ENCODE measurements at places on chromosomes 2 and 18.

DNA sequence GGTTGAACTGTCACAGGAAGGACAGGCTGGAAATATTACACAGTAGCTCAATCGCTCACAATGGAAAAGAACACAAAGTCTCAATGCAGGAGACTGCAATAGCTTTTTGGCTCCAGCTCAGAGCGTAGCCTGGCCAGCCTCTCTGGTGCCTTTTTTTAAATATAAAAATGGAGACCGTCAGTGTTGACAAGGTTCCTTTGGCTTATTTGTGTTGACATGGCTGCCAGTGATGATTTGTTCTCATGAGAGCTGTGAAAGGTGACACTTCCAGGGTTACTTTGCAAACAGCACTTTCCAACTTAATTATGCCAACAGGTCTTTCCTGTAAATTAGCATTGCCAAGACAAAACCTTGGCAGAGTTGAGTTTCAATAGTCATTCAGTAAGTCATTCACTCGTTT, 70.8 kb downstream of the KCNE4 start:
- no peak for DNase-seq

- no peak for DNase-seq
Measured at GRCh38 chr2:161357097-161357496, 48.9 kb downstream of the PSMD14 start.

- no peak for DNase-seq
Measured at GRCh38 chr2:62055724-62056336, 140.1 kb upstream of the B3GNT2 start.

DNA sequence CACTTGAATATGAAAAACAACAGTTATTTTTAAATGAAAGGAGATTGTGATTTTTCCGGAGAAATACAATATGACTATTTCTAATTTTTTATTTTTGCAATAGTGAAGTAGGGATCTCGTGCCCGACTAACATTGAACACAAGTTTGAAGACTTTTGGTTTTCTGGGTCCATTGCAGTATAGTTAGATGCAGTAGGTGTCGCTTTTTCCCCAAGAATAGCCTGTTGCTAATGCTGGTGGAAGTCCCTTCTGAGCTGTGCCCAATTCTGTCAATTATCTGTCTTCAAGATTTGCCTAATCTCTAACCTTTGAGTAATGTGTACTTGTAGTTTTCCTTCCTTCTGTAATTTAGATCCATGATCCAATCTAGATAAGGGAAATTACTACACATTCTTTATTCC, 36.5 kb downstream of the SEMA4F start:
- no peak for DNase-seq

DNA sequence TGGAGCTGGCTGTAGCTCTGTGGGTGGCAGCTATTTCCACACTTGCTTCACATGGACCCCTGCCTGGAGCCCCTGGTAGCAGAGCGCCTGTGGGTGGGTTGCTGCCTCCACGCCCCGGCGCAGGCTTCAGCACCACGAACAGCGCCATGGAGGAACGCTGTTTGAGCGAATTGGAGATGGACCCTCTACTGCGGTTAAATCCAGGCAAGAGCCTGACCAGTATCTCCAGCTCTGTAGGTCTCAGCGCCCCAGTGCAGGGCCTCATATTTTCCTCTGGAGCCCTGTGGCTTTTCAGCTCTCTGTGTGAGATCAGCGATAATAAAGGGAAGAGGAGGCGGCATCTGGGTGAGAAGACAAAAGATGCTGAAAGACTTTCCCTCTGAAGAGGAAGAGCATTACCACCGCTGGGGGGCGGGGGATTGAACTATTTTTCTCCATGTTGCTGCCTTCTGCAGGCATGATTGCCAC, 12.0 kb downstream of the ONECUT2 start:
- no peak for DNase-seq

GRCh38 chr2:55616551-55617174, 759 bp downstream of the PPP4R3B start:
- DNase-seq = no peak

- DNase-seq = no peak
Measured at GRCh38 chr2:138948070-138948539, 167.9 kb upstream of the NXPH2 start.

DNA sequence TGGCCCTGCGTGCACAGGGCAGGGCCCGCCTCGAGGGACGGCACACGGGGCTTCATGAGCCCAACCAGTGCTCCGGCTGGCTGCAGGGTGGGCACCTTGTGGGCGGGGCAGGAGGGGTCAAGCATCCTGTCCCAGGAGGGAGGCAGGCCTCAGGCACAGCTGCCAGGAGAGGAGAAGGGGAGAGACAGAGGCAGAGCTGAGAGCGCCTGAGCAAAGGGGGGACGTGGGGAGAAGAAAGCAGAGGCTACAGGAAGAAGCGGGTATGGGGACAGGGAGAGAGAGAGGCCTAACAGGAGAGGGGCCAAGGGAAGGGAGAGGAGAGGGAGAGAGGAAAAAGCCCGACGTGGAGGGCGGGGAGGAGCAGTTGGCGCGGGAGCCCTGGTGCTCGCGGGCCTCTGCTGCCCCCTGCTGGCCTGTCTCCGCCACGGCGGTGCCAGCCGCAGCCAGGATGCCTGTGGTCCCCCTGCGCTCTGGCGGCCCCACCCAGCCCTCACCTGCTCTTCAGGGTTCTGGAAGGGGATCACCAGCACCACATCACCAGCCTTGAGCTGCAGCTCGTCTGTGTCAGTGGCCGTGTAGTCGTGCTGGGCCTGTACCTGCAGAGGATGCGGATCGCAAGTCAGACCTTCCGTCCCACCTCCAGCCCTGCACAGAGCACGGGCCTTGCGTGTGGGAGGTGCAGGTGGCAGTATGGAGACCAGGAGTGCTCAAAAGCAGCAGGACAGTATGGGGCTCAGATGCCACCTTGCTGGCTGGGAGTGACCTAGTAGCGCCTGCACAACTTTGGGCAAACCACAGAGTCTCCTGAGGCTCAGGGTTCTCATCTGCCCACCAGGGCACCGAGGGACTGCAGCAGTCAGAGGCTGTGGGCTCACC, 56.8 kb downstream of the BIN1 start:
- peak; percentile 41 for DNase-seq

GRCh38 chr2:22282220-22282619, 1102.8 kb upstream of the KLHL29 start:
- DNase-seq = no peak

GRCh38 chr2:111952871-111953452, 54.6 kb downstream of the MERTK start:
- DNase-seq = no peak

DNA sequence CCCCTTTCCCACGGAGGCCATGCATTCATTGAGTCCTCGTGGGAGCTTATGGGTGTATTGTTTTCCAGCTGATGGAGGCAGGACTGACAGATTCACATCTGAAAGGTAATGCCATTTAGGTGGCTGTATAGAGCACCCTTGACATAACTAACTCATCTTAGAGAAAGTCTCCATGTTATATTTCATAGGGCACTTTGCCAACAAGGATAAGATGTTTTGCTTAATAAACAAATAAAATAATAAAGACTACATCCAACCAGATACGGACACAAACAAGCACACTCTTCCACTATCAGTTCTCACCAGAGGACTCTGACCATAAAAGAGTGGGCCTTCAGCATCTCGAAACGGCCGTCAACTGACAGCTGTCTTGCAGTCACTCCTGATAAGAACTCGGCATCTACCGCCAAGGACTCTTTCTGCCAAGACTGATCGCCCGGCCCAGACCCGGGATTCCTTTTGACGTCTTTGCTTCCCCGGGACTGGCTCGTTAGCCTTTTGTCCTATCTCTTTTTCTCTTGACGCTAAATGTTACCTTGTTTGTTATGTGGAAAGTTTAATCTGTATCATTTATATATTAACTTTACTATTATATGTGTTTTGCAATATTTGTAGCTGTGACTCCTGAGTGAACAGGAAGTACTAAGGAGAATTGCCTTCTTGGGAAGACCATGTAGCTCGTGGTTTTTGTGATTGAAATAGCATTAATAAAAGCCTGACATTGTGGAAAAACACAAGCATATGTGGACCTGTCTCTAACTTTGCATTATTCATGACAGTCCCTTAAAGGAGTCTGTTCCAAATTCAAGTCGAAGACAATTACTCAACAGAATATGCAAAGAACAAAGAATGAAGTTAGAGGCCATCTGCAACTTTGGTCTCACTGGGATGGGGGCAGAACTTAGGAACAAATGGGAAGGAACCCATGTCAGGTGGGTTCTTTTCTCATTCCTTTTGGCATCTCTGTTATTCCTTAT, 195.1 kb downstream of the LPIN1 start:
- no peak for DNase-seq

- no peak for DNase-seq
Measured at GRCh38 chr2:96159084-96159830, 14.0 kb upstream of the DUSP2 start.

- DNase-seq = no peak
Measured at GRCh38 chr2:147198651-147199171, 646.1 kb upstream of the ACVR2A start.

GRCh38 chr2:167863377-167863776, 384.0 kb downstream of the STK39 start:
- no peak for DNase-seq

DNA sequence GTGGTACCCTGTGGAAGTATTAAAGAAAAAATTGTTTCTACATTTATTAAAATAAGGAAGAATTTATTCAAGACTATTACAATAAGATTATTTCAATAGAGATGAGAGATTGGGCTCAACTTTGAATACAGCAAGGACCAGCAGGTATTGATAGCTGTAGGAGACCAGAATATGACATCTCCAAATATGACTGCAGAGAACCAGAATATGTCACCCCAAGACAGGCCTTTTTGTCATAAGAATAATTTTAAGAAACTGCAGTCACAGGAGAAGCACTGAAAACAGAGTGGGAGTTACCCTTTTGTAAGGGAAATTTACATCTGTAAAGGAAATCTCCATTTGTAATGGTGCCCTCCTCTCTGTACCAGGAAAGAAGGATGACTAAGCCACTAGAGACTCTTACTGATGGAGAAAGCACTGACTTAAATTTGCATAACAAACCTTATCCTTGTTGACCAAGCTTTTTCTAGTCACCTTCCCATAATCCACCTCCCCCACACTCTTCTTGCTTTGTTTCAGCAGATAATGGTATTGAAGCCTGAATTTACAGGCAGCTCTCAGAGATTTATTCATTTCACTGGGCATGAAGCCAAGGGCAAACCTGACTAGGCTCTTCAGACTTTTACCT, 145.1 kb upstream of the RMP24 start:
- no peak for DNase-seq

DNA sequence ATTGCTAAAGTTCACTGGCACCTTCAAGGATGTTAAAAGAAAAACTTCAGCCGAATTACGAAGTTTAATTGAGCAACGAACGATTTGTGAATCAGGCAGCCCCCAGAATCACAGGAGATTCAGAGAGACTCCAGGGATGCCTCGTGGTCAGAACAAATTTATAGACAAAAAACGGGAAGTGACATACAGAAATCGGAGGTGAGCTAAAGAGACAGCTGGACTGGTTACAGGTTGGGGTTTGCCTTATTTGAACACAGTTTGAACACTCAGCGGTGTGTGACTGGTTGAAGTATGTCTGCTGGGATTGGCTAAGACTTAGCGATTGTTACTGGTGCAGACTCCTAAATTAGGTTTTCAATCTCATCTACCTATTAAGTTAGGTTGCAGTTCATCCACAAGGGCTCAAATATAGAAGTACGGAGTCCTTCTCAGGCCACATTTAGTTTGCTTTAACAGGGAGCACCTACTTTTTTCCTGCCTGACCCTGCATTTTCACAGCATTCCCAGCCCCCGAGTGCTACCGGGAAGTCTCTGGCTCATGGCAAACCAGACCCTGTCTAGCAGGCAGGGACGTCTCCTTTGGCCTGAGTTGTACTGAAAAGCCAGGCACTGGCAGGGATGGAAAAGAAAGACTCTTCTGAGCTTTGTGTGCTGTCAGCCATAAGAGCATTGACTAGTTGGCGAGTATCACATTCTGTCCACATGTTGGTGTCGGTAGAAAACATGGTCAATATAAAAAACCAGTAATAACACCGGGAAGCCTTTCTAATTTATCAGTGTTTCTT, 41.1 kb downstream of the CDCA7 start:
- no peak for DNase-seq

GRCh38 chr2:69762513-69763494, 20.9 kb downstream of the ANXA4 start:
- no peak for DNase-seq

DNA sequence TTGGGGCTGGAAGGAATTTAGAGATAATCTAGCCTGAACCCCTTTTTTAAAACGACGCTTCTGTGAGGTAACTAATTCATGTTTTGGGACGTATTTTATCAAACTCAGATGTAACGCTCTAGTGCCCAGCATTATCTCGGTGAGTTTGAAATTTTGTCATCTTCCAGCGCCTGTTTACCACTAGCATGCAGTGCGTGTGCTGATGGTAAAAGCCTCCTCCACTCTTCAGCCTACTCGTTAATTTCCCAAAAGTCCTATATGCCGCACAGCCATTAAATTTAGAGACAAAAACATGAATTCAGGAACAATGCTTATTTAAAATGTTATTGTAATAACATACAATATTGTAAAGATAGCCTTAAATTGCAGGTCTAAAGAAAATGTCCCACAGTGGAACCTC, 2.8 kb downstream of the ZCCHC2 start:
- DNase-seq = no peak

- DNase-seq = no peak
Measured at GRCh38 chr2:70886541-70886987, 49.1 kb upstream of the ATP6V1B1 start.

DNA sequence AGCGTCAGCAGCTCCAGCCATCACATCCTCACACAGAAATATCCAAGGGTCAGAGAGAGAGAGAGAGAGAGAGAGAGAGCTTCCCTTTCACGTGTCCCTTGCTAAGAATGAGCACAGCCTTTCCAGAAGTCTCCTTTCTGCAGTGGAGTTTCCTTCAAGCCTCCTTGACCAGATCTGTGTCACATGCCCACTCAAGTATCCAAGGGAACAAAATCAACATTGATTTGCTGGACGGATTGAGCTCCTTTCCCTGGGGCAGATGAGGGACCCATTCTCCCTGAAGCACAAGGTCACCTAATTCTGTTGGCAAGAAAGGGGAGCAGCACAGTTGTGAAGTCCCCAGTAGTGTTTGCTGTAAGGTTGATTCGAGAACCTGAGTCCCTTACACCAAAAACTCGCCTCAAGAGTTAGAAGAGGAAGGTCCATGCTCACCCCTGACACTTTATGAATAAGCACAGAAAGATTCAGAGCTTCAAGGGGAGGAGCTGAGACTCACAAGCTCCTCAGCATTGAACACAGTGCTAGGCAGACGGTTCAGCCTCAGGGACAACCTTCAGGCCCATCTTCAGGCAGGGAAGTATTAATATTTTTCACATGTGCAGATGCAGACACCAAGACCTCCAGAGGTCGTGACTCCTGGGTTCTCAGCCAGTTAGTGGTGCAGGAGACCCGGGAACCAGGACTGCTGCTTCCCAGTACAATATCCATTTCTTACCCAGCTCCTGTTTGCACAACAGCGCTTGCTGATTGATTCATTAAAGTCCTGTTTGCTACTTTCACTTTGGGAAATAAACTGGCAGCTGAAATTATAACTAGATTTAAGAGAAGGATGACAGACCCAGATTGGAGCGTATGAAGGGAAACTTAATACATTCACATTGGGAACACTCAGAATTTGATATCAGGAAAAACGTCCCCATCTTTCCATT, 38.2 kb upstream of the MARCO start:
- DNase-seq = no peak

GRCh38 chr2:215644233-215644897, 208.5 kb upstream of the FN1 start:
- no peak for DNase-seq

- no peak for DNase-seq
Measured at GRCh38 chr2:175309799-175310198, 128.3 kb upstream of the ATP5MC3 start.

Measured in activated T-helper 1 cell treated with anti-CD3 and anti-CD28 coated beads, Interleukin-2, amount 50 U/mL, for 16 hours (primary cell).